ENCODE measurements at places on chromosomes 1 and 21.

GRCh38 chr21:14712121-14712715, 166.1 kb upstream of the SAMSN1 start:
- DNase-seq = peak; percentile 29

- DNase-seq = peak; percentile 86
Measured at GRCh38 chr1:67792103-67792502, 41.2 kb downstream of the GNG12 start.

DNA sequence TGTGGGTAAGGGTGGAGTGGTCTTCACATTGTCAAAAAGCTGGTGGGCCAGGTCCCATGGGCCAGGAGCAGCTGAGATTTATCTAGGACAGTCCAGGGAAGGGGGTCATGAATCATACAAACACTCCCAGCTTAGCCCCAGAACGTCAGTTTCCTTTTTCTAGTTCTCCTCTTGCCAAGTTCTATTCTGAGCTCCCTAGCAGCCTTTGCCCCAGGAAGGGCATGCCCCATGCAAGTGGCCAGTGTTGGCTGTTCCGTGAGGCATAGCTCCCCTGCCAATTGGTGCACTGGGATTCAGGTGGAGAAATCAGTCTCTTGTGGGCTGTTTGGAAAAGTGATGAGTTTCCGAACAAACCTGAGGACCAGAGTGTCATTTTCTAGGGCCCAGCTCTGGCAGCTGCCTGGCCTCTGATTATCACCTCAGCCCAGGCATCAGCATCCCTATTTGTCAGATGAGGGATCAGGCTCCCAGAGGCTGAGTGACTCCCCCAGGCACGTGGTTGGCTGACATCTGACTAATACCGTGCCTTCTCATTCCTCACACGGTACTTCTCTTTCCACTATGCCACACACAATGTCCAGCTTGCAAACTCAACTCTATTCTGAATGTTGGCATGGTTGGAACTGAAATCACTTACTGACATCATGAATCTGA, 14.2 kb upstream of the MYOM3 start:
- DNase-seq = peak; percentile 20

DNA sequence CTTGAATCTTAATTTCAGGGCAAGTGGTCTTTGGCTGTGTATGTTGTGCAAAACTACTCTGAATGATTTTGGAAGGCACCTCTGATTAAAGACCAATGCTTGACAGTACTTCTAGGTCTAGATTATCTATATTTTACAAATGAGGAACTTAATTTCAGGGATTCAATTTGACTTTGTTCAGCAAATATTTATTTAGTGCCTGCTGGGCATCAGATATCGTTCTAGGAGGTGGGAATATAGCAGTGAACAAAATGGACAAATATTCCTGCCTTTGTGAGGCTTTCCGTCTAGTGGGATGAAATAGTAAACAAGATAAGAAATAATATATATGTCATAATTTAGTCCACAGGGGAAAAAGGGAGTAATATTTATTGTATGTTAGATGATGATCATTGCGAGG, 4.7 kb downstream of the ZNF326 start:
- DNase-seq = no peak

DNA sequence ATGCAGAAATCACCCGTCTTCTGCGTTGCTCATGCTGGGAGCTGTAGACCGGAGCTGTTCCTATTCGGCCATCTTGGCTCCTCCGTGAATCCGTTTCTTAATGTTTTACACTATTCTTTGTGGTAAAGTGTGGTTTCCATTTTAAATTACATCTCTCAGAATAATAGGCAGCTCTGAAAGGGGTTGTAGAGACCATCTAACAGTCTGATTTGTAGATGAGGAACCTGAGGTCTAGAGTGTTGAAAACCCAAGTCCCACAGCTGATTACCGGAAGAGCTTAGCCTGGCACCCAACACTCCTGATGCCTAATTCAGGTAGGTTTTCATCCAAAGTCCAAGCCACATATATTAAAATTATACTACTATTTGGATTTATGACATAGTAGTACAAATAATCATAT, 144.0 kb downstream of the LEPR start:
- no peak for DNase-seq

DNA sequence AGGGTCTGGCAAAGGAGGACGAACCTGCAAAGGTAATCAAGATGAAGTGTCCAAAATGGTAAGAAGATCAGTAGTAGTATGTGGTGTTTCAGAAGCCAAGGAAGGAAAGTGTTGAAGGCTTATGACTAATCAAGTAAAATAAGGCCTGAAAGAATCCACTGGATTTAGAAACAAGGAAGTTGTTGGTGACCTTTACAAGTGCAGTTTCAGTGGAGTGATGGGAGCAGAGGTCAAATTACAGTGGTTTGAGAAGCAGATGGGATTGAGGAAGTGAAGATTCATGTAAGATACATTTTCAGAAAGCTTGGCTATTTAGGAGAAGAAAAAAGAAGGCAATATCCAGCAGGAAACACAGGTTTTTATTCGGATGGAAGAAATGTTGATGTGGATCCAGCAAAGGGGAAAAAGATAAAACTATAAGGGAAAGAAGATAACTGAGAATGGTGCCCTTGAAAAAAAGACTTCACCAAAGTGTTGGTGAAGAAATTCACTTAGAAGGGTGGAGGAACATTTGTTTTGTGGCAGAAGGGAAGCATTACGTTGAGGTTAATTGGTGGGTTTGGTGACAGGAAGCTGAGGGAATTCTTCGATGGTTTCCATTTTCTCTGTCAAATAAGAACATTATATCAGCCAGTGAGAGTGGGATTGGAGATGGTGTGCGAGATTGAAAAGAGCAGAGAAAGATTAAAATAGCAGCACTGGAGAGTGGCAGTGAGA, 2.1 kb downstream of the ARMH1 start:
- DNase-seq = peak; percentile 88

DNA sequence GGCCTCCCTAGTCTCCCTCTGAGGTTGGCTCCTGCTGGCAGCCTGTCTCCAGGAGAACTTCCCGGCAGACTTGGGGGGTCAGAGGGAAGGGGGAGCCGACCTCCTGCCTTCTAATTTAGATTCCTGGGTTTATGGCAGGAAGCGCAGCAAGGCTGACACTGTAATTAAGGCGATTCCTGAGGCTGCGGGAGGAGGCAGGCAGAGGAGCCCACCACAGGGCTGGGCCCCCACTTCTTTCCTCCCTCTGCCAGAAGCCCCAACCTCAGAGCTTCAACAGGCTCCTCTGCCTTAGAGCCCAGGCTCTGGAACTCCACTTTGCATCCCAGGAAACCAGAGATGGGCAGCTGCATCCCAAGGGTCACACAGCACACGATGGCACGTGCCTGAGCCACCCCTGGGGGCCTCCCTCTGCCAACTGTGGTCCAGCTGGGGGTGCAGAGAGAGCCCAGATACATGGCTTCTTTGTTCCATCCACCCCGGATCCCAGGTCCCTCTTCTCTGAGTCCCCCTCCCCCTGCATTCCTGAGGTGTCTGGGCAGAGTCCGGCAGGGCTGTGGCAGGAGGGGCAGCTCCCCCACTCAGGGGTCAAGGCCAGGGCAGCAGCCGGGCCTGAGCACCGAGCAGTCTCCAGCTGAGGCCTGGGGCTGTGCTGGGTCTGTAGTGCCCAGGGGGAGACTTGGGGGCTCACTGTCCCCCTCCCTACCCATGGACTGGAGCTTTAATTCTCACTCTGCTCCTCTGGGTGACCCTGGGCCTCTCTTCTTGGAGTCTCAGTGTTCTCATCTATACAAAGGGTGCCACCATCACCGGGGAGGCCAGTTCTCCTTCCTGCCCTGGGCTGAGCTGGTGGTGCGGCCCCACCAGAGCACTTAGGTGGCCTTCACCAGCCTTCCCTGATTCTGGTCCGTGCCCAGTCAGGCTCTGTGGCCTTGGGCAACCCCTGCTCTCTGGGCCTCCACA, 39.4 kb upstream of the FAM131C start:
- DNase-seq = peak; percentile 44

- peak; percentile 71 for DNase-seq
Measured at GRCh38 chr1:96360036-96360795, 361.4 kb upstream of the PTBP2 start.

DNA sequence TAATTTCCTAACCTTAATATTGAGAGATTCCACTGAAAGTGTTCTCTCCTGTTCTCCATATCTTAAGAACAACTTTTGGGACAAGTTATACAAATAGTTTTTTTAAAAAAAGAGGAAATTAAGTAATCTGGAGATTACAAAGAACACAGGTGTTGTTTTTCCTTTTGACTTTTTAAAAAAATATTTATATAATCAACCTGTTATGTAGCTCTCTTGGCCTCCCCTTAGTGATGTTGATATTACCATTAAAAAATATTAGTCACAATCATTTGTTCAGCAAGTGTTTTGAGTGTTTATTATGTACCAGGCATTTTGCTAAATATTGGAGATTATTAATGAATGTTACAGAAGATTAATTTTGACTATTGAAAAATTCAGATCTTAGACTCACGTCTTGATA, 8.1 kb downstream of the MAN1A2 start:
- no peak for DNase-seq

DNA sequence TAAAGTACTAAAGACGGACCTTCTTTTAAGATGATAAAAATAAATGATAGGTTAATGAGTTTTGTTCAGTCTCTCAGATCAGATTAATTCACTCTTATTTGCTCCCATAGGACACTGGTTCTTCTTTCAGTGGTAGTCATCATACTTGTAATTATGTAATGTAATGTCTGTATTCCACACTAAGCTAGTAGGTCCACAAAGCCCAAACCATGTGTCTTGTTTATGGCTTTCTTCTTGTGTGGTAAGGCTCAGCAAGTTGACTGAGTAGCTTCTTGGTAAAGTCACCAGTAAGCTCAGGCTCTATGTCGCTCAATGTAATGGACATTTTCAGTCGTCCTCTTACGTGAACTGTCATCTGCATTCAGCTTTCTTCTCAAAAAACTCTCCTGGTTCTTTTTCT, 2.5 kb downstream of the LYPLAL1 start:
- no peak for DNase-seq

- no peak for DNase-seq
Measured at GRCh38 chr1:57959531-57960241, 535.8 kb upstream of the DAB1 start.

- no peak for DNase-seq
Measured at GRCh38 chr1:4133297-4133938, 233.3 kb upstream of the C1orf174 start.

DNA sequence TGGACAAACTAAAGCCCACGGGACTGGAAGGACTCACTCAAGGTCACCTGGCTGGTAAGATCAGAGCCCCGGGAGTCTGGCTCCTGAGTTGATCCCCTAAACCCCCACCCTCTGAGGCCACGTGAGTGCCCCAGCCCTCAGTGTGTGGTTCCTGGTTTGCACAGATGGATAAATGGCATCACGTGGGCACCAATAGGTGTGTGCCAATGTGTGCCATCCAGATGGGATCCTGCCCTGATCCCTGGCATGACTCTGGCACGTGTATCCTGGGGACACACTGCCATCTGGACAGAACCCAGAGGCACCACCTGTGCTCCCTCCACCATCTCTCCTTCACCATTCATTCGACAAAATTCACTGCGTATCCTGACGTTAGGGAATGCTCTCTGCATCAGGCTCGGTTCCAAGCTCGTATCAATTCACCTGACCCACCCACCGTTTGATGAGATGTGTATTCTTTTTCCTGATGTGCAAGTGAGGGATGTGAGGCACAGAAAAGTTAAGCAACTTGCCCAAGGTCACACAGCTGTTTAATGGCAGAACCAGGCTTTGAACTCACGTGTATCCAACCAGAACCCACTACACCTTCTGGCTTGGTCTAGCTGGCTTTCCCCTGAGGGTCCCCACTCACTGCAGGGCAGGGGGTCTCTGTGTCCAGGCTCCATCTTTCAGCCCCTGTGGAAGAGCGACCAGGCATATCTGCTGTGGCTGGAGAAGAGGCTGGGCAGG, 49.8 kb upstream of the PAX7 start:
- DNase-seq = no peak

GRCh38 chr1:6028042-6028850, 17.4 kb upstream of the KCNAB2 start:
- no peak for DNase-seq

- no peak for DNase-seq
Measured at GRCh38 chr1:237672748-237673147, 218.0 kb downstream of the ZP4 start.

GRCh38 chr1:64524614-64525013, 54.7 kb downstream of the CACHD1 start:
- DNase-seq = no peak

- no peak for DNase-seq
Measured at GRCh38 chr1:6984986-6985385, 199.7 kb downstream of the CAMTA1 start.

DNA sequence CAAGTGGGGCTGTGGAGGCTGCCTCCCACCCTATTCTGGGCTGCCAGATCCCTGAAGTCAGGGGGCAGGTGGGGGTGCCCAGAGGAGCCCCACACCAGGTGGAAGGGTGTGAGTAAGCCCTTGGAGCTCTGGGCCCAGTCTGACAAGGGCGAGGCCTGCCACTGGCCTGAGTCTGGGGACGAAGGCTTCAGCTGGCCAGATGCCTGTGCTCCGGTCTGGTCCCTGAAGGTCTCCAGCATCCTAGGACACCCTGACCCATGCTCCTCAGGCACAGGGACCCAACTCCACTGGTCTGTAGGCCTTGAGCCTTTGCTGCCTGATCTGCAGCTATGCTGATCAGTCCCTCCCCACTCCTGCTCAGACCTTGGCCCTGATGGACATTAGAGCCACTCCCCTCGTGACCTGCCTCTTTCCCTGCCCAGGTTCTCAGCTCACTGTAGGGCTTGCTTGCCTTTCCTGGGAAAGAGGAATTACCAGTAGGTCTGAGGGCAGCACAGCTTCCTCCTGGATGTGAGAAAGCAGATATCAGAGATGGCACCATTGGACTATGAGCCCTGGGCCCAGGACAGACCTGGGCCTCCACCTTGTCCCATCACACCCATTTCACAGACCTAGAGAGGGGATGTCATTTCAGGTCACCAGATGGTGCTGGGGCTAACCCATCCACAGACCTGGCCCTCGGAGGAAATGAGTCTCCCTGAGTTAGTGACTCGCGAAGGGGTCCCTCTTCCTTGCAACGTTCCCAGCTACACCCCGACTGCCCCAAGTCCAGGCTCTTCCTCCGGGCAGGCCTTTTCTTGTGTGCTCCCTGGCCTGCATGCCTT, 32.8 kb upstream of the CSF3R start:
- DNase-seq = no peak

DNA sequence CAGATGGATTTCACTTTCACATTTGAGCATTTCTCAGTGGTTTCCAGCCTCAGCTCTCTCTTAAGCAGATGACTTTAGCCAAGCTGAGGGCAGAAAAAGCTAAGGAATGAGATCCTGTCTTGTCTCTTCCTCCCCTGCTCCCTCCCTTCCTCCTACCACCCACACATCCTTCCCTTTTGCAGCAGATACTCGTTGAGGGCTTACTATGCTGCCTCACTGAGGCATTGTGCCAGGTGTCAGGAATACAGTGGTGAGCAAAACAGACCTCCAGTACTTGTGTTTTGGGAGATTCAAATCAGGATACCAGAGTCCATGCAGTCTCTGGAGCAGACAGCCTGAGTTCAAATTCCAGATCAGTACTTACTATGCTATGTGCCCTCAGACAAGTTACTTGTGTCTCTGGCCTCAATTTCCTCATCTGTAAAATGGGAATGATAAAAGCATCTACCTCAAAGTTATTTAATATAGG, 43.2 kb downstream of the KIF26B start:
- DNase-seq = peak; percentile 73

- DNase-seq = no peak
Measured at GRCh38 chr1:202085682-202086373, 36.9 kb upstream of the GPR37L1 start.
